HS-5 (cell line): ENCODE measurements at places on chromosomes 2 and 18.

GRCh38 chr2:222730366-222730999, 59.0 kb downstream of the MOGAT1 start:
- DNase-seq = no peak

- no peak for DNase-seq
Measured at GRCh38 chr2:109607766-109608165, 6.0 kb downstream of the SEPTIN10 start.

DNA sequence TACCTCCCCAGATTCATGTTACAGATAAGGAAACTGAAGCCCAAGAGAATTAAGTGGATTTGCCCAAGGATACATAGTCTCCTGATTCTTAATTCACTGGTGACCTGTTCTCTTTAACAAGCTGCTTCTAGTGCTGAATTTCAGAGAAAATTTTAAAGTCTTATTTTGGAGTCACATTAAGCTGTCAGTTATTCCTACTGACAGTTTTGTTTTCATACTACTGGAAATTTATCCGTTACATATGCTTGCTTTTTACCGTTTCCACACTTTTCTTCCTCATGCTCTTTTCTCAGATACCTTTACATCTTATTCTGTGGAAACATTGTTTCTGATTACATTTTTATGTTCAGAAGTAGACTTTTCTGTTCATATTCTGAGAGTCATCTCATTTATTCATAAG, 1.3 kb downstream of the MOB4 start:
- no peak for DNase-seq

- DNase-seq = no peak
Measured at GRCh38 chr2:132449868-132450267, 33.3 kb downstream of the GPR39 start.

DNA sequence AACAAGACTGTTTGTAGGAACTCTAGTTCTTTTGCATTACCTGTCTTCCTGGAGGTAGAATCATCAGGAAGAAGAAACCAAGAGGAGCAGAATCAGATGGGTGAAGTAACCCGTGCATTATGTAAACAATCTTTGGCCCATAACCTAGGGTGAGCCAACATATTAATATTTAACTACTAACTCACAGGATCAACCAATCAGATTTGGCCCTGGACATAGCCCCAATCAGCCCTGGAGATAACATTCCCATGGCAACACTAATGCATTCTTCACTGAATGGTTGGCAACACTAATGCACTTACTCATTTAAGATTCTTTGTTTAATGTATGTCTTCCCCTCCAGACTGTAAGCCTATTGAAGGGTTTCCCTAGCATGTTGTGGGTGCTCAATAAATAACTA, 72.0 kb upstream of the CTAGE1 start:
- no peak for DNase-seq

DNA sequence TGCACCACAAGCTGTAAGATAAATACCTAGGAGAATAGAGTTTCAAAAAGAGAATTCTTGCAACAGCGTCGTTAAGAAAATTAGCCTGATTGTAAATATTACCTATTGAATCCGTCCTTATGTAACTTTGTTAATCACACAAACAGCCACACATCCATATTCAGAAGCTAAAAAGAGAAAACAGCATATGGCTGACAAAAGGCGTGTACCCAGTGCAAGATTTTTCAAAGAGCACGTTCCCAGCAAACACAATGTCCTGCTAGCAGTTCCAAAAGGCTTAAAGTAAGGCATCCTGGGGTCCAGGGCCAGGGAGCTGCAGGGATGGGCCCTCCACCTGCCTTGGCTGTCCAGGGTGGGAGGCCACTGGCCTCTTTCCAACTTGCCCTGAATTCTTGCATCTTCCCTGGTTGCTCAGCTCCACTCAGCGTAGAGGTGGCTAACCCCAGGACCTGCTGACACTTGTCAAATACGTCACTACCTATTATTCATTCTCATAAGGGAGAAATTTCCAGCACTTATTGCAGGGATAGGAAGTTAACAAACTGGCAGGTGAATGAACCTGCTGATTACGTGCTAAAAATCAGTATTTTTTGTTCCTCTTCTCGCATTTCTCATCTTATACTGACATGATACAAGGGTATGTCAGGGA, 102.1 kb upstream of the NEDD4L start:
- DNase-seq = no peak

DNA sequence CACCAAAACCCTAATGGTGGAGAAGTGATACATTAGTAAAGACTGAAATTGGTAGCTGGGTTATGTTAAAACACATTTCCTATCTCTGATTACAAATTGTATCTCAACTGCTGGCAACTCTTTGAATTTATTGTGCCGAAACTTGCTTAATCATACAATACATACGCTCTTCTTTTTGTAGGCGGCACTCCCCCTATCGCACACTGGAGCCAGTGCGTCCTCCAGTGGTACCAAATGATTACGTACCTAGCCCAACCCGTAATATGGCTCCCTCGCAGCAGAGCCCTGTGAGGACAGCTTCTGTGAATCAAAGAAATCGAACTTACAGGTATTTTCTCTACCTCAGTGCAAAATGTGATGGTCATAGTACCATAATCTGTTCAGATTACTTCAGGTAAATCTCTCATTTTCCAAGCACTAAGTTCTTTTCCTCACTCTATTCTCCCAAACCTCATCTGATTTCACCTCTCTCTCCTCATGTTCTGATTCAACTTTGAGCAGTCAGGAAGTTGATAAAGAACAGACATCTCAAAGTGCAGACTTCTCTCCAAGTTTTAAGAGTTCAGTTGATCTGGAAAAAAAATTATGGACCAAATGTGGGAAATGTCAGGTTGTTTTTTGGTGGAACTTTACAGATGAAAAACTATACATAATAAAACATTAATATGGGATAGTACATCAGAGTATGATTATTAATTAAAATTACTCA, 66.5 kb downstream of the ABI2 start:
- DNase-seq = no peak

DNA sequence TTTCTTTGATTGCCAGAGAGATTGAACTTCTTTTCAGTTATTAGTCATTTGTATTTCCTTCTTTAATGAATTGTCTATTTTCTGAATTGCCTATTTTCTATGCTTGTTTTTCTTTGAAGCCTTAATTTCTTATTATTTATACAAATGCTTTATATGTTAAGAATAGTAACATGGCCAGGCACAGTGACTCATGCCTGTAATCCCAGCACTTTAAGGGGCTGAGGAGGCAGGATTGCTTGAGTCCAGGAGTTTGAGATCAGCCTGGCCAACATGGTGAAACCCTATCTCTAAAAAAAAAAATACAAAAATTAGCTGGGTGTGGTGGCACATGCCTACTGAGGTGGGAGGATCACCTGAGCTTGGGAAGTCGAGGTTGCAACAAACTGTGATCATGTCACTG, 4.7 kb upstream of the RAB11FIP5 start:
- DNase-seq = no peak

DNA sequence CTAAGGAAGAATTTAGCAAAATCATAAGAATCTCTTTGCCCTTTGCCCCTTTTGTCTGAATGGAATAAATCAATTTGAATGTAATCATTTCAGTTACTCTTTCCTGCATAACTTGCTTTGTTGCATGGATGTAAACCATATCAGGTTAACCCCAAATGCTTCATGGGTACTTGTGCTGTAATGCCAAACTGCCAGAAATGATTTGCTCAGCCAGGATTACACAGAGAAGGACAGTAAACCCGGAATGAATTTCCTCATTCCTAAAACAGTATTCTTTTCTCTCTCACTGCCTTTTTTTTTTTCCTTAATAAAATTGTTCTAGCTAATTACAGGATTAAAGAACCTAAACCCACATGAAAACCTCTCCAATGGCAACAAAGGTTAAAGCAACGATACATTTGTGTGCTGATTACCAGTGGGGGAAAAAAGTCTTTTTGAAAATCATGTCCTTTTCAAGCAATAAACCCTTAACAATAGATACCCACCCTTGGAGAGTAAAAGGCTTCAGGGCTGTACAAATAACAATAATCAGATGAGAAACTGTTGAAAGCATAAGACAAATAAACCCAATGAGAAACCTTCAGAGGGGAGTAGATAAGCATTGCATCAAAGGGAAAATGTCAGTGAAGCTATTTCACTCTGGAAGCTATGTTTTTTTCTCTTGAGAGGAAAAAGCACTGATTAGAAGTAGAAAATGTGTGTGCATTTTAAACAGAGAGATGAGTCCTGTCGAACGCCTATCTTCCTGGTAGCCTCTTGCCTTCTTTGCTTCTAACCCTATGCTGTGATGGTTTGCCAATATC, 275.3 kb downstream of the CDH2 start:
- DNase-seq = no peak

DNA sequence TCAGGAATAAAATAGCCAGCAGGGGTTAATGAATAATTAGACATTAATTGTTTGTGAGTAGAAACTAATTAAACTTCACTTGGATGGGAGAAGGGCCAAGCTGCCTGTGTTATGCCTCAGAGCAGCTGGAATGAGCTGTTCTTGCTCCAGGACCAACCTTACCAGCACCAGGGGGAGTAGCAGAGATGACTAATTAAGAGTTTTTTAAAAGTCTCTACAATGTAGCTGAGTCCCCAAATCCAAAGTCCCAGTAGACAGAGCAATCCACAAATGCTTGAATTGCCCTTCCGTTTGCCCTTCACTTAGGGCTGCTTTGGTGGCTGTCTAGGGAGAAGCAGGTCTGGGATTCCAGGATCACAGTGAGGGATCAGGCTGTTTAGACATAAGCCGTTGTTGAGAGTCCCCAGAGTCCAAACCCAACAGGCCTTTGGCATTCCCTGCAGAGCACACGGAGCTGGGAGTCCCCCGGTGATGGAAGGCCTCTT, 59.4 kb downstream of the RHOB start:
- no peak for DNase-seq

DNA sequence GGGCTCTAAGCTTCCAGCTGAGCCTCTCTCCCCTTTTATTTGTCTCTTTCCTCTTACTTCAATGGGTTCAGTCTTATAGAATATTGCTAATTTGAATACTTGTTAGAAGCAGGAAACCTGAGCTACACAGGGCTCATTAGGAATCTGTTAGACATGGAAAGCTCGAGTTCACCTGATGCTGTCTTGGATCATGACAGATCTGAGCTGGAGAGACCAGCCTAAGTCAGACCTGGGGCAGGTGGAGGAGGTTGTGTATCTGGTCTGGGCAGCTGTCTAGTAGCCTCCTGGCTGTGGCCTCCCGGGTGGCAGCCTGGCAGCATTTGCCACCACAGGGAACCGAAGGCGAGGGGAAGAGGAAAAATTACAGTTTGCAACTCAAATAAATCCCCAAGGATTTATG, 185.9 kb downstream of the ICOS start:
- no peak for DNase-seq

DNA sequence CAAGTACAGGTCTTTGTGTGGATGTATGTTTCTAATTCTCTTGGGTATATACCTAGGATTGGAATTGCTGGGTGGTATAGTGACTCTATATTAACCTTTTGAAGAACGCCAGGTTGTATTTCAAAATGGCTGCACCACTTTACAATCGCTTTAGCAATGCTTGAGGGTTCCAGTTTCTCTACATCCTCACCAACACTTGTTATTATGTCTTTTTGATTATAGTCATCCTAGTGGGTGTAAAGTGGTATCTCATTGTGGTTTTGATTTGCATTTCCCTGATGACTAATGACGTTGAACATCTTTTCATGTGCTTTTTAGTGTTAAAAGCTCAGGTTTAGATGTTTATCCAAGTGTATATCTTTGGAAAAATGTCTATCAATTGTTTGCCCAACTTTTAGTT, 39.5 kb downstream of the CTIF start:
- no peak for DNase-seq
